Effector memory CD4-positive, alpha-beta T cell (primary cell): ENCODE measurements at places on chromosomes 3 and 15.

GRCh38 chr15:95025924-95026728 is 794.8 kb downstream of the MCTP2 start:
- no peak for DNase-seq
- no peaks in the 10 kb centered on the region for H3K27me3 ChIP-seq
- no peaks in the 10 kb centered on the region for H3K36me3 ChIP-seq
- no peak overlapping the region for H3K4me3 ChIP-seq

DNA sequence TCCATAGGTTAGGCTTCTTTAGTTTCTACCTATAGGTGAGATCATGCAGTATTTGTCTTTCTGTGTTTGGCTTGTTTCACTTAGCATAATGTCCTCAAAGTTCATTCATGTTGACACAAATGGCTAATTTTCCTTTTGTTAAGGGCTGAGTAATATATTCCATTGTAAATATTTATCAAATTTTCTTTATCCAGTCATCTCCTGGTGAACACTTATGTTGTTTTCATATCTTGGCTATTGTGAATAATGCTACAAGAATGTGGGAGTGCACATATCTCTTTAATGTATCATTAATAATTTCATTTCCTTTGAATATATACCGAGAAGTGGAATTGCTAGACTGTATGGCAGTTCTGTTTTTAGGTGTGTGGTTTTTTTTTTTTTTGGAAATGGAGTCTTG is 250.9 kb upstream of the SEMA6D start:
- no peak for DNase-seq
- H3K4me3 ChIP-seq = no peak overlapping the region
- no peak overlapping the region for H3K27ac ChIP-seq
- H3K4me1 ChIP-seq = no peaks in the 10 kb centered on the region

DNA sequence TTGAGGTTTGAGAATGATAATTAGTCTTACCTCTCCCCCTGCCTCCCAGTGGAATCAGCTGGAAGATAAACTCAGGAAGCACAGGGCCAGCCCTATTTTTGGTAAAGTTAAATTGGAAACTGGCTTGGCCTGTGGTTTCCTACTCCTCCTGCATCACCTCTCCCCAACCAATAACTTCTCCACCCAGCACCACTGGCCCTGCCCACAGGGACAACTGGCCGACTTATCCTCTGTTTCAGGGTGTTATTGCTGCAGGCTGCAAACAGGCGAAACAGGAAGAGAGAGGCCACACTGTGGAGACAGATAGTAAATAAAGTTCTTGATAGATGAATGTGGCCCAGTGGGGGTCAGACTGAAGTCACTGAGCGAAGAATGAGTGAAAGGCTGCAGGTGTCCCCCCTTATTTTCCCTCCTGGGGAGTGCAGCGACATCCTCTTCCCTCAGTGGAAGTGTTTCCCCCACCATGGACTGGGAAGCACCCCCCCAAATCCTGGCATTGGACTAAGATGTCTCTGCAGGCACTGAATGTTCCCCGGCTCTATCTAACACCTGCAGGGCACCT is 47.1 kb downstream of the PDIA5 start:
- no peak overlapping the region for H3K27ac ChIP-seq
- H3K4me1 ChIP-seq = no peaks in the 10 kb centered on the region
- no peak overlapping the region for H3K4me3 ChIP-seq
- H3K36me3 ChIP-seq = no peaks in the 10 kb centered on the region

DNA sequence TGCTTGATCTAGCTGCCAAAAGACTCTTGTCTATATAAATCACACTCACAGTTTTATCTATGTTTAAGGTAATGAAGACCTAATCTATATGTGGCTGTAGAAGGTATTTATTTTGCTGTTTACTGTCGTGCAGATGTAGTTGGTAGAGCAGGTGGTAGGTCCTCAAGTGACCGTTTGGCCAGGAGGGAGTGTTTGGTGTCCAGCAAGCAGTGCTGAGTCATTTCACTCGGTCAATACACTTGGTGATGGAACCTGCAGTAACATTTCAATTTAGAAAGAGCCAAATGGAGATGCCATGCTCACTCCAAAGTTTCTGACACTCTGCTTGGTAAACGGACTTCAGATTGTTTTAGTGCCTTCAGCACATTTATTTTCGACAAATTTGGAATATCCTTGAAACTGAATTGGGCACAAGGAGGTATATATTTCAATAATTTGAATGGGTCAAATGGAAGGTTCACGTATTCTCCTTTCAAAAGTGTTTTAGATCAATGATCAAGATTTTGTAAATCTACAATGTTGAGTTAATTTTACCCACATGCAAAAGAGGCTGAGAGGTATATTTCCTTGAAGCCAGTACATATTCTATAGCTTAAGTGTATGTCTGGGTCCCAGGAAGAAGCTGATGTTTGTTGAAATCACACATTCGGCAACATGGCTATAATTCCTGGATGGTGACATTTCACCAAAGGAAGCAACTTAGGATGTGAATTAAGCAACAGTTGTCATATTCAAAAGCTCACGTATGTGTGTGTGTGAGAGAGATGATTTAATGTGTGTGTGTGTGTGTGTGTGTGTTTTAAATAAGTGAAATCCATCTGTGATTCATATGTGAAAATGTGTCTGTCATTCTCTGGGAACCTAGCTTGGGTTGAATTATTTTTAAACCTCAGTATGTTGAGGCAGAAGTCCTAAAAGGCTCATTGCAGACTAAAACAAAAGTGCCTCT is 7.7 kb upstream of the CX3CR1 start:
- no peaks in the 10 kb centered on the region for H3K4me1 ChIP-seq
- H3K36me3 ChIP-seq = no peaks in the 10 kb centered on the region
- no peak for DNase-seq
- no peaks in the 10 kb centered on the region for H3K27me3 ChIP-seq
- H3K4me3 ChIP-seq = no peak overlapping the region

GRCh38 chr3:59641169-59641899 is 591.5 kb upstream of the CFAP20DC start:
- H3K27me3 ChIP-seq = no peaks in the 10 kb centered on the region
- H3K27ac ChIP-seq = no peak overlapping the region
- H3K4me1 ChIP-seq = no peaks in the 10 kb centered on the region
- no peaks in the 10 kb centered on the region for H3K36me3 ChIP-seq
